ENCODE measurements at places on chromosomes 16 and 17. TPM values are rescaled to one million over a fixed set of nuclear protein-coding genes. Genes with fewer than 3 reads are reported as not detected.

The ITFG1 gene
- 64.5 TPM for total RNA-seq

The WBP2 gene
- total RNA-seq: 152 TPM

The KRT39 gene
- not detected for total RNA-seq

The SPIRE2 gene
- total RNA-seq: 0.77 TPM

The SLFN14 gene
- total RNA-seq: not detected

The TPPP3 gene
- 8.9 TPM for total RNA-seq

DNA sequence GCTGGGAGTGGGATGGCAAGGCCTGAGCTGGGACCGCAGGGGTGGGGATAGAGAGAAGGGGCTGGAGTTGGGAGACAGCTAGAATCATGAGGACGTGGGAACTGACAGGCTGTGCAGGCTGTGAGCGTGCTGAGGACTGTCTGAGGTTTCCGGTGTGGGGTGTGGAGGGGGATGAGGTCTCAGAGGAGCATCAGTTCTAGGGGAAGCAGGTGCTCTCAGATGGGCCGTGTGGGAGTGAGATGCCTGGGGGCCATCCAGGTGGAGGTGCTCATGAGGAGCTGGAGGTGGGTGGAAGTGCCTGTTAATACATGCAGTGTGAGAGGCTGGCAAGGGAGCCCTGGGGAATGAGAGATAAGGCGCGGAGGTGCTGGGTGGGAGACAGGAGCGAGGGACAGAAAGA is 27.2 kb downstream of the HASPIN start:
- DNase-seq: no peak

DNA sequence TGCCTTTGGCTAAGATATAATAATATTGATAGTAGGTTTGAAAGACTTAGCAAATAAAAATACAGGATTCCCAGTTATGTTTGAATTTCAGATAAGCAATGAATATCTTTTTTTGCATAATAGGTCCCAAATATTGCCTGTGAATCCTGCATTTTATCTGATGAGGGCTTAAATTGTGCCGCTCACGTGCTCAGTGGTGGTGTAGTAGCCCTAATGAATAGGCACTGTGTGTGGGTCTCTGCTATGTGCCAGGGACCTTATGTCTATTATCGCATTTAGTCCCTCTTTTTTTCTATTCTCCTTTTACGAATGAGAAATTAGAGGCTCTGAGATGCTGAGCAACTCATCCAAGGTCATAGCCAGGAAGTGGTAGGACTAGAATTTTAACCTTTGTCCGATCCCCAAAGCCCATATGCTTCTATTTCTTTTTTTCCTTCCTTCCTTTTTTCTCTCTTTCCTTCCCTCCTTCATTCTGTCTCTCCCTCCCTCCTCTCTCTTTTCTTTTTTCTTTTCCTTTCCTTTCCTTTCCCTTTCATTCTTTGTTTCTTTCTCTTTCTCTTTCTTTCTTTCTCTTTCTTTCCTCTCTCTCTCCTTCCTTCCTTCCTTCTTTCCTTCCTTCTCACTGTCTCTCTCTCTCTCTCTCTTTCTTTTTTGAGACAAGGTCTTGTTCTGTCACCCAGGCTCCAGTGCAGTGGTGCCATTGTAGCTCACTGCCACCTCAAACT is 47.2 kb downstream of the RGS9 start:
- DNase-seq: no peak

DNA sequence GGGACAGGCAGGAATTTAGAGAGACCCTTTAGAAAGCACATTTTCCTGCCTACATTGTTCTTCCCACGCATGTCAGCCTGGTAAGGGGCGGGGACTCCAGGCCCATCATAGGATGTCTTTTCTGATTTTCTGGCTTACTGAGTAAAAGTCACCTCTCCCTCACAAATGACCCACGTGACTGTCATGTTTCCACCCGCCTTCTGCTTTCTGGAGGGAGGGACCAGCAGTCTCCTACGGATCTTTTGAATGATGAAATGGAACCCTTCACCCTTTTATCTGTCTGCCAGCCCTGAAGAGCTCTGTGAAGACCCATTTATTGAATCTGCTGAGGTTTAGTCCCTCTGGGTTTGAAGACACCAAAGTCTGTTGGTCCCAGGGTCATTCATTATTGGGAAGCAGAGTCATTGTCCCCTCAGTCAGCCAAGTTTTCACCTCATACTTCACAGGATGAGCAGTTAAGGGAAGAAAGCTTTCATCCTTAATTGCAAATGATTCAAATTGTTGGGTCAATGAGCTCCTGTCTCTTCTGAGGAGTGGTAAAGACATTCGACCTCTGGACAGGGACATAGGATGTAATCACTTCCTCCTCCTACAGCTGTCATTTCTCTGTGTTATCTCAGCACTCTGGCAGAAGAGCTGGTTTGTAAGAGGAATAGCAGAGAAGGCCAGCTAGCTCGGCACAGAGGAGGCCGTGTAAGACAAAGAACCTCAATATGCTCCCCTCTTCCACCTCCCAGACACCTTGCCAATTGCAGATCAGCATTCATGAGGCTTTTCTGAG is 446.1 kb downstream of the HS3ST3B1 start:
- DNase-seq: no peak

DNA sequence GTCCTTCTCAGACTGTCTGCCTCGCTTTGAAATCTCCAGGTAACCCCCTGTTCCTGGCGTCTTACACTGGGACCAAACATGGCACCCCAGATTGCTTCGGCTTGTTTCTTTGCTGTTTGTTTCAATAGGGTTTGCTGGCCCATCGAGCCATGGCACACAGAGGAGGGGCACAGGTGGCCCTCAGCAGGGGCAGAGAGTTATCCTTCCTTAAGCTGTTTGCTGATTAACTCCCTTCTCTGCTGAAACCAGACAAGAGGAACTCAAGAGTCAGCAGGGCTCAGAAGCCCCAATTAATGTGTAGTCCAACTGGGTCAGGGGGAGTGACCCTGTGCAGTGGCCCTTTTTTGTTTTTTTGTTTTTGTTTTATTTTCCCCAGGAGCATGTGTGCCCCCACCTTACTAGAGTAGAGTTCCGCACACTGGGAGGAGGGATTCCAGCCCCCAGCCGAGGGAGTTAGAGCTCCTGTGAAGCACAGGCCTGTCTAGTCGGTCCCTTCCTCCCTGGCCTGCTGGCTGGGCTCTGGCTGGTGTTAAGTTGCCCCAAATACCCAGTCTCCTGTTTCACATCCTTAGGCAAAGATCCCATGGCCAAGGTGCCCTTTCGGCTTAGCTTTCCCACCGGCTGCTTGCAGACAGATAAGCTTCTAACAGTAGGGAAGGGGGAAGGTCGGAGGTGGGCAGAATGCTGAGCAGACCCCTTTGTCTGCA is 39.3 kb downstream of the YPEL2 start:
- DNase-seq: no peak

GRCh38 chr16:31329671-31330552 is 25.1 kb upstream of the ITGAX start:
- no peak for DNase-seq

GRCh38 chr16:64459821-64460220 is 662.0 kb downstream of the CDH11 start:
- DNase-seq: peak; percentile 30

GRCh38 chr17:72682605-72683004 is 409.9 kb downstream of the SLC39A11 start:
- DNase-seq: no peak

- DNase-seq: no peak
These were observed 11.4 kb downstream of the CHST4 start for GRCh38 chr16:71537643-71538042.

- no peak for DNase-seq
These were observed 83.3 kb upstream of the TNRC6C start for GRCh38 chr17:77875051-77875780.

DNA sequence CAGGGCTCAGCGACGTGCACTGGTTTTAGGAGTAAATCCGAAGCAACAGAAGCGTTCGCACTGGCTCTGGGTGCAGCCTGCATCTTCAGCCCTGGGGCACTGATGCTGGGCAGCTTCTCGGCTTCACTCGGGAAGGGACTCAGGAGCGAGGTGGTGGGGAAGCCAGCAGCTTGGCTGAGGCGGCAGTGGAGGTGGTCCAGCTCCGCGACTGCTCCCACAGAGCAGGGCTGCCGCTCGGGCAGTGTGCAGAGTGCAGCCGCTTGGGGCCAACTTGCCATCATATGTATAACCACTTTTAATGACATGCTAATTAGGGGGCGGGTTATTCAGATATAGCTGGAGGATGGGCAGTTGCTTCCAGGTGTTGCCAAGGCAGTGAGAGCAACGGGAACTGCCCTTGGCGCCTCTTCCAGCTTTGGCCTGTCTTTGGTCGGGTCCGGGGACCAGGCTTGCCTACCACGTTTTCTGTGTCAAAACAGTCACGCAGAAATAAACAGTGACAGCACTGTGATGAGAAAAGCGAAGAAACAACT is 26.7 kb downstream of the METRNL start:
- no peak for DNase-seq

DNA sequence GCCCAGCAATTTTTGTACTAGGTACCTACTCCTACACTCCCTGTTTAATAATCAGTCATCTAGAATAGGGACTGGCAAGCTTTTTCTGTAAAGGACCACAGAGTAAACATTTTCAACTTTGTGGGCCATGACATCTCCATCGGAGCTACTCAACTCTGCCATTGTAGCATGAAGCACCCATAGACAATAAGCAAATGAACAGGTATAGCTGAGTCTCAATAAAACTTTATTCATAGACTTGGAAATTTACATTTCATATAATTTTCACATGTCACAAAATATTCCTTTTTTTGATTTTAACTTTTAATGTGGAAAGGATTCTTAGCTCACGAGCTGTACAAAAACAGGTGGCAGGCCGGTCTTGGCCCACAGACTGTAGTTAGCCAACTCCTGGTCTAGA is 345.8 kb downstream of the SOX9 start:
- DNase-seq: no peak

- no peak for DNase-seq
These were observed 372.3 kb upstream of the SALL1 start for GRCh38 chr16:51523400-51523799.

GRCh38 chr17:72101526-72101925 is 19.3 kb upstream of the SOX9 start:
- DNase-seq: no peak

DNA sequence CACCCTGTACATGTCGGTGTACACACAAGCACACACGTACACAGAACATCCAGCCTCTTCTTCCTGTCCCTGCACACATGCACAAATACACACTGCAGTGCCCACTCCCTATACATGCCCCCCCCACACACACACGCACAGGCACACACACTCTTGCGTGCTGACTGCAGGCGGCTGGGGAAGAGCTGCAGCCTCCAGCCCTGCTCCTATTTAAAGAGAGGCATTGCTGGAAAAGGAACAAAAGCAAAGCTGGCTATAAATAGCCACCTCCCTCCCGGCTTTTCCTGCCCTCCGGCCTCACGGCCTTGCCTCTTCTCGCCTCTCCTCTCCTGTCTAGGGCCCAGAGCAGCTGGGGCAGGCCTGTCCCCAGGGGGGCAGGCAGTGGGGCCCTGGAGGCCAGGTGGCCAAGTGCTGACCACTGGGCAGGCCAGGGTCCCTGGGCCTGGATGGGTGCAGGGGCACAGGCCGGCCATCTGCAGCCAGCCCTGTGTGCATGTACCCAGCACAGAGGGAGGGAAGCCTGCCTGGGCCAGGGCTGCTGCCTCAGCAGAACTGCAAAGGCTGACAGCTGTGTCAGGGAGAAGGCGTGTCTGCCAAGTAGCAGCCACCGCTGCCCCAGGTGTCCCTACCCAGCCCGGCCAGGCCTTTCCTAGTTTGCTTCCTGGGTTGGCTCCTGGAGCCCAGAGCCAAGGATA is 25.4 kb downstream of the RTN4RL1 start:
- peak; percentile 73 for DNase-seq

GRCh38 chr16:3015865-3016521 is 2.0 kb downstream of the CLDN6 start:
- no peak for DNase-seq

DNA sequence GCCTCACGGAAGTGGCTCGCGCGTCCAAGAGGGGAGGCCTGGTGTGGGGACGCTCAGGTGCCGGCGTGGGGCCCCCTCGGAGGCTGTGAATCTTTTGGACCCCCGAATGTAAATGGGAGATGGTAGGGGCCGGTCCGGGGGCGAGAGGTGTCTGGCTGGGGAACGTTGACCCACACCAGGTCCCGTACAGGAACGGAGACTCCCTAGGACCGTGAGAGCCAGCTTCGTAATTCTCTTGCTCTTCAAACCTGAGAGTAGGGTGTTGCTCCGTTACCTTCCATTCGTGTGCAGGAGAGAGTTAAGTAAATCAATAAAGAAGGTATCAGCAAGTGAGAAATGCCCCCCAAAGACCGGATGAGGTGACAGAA is 481 bp downstream of the LYRM1 start:
- no peak for DNase-seq

DNA sequence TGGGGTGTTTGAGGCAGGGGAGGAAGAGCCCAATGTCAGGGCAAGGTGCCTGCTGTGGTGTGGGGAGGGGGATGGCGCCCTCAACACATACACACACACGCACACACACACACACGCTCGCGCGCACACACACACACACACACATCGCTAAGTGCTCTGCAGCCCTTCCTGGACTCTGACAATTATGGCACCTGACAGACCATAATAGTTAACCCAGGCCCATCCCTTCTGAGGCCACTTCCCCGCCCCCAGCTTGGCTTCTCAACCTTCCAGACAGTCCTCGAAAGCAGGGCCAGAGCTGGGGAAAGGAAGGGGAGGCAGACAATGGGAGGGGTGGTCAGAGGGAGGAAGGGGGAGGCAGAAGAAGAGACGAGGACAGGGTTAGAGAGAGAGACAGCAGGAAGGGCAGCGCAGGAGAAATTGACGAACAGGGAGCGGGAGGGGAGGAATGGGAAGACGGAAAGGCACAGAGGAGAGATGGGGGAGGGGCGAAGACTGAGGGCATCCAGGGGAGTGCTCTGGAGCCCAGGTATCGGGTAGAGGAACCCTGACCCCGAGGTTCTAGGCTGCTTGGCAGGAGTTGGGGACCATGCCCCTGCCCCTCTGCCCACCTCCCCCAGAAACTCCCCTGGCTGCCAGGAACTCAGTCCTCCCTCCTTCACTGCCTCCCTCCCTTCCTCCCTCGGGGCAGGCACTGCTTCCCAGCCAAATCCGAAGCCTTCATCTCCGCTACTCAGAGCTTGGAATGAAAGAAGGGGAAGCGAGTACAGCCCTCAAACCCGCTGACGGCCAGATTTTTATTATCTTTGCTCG is 4.0 kb downstream of the SRCIN1 start:
- DNase-seq: no peak

DNA sequence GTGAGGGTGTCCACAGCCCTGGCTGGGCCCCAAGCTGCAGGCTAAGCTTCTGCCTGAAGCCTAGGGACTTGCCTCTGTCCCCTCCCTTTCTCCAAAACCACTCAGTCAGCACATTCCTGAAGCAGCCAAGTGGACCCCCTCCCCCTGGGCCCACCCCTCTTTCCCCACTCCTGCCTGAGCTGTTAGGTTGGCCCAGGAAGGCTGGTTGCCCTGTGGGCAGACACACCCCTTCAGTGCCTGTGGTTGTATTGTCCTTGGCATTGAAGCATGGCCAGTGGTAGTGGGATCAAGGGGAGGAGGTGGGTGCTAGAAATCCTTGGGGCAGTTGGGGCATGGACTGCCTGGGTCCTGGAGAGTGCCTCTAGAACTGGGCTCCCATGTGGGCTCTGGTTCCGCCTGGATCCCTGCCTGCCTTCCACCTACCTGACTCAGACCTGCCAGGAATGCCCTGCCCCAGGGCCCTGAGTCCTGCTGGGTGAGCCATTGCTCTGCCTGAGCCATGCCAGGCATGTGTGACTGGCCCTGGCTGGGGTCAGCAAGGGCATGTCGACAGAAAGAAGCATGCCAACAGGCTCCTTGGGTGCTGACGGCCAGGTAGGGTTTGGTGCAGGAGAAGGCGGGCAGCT is 2.1 kb downstream of the TRAF4 start:
- no peak for DNase-seq

- no peak for DNase-seq
These were observed 16.9 kb upstream of the TNFRSF13B start for GRCh38 chr17:16988749-16989229.
